ENCODE measurements at places on chromosomes 5 and 9.

DNA sequence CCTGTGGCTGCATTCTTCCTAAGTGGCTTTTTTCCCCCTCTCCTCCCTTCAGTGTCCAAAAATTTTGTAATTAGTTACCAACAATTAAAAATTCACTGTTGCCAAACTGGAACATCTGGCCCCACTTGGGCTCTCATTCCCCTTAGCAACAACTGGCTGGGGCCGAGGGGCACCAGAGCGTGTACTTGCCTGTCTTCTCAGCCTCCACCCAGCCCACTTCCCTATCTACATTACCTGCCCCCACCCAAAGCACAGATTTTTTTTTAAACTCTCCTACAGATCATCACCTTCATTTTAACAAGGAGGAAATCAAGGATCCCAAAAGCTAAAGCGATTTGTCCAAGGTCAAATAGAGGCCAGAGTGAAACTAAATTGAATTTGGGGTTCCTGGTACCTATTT is 278.8 kb downstream of the EBF1 start:
- DNase-seq, result no peak

GRCh38 chr5:141529002-141529401 is 40.1 kb downstream of the PCDHGC5 start:
- no peak for DNase-seq

DNA sequence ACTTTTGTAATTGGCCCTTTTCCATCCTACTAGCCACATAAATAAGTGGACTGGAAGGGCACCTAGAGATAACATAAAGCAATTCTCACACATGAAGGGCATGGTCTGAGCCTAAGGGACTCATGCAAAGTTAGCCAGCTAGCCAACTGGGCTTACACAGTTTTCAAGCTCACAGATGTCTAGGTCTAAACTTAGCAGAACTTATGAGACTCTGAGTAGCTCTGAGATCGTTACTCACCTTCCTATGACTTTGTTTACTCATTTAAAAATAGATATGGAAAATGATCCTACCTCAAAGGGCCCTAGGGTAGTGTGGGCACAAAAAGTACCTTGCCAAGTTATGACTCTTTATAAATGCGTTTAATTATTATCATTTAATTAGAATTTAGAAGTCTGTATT is 410.4 kb upstream of the MPDZ start:
- no peak for DNase-seq

DNA sequence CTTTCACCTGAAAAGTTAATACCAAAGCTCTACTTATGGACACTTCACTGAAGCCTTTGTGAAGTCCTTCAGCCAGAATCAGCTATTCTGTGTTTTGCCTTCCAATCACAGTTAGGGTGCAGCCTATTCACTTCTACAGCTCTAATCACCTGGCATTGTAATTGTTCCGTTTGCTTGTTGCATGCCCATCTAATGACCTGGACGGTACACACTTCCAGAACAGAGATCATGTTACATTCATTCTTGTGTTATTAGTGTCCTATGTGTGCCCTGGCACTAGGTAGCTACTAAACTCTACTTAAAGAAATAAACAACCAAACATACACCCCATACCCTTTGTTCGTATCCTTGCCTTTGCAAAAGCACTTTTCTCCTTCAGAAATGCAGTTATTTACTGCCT is 1162.9 kb upstream of the WWC1 start:
- DNase-seq, result no peak

GRCh38 chr5:136251502-136252169 is 58.7 kb upstream of the SMIM32 start:
- no peak for DNase-seq

DNA sequence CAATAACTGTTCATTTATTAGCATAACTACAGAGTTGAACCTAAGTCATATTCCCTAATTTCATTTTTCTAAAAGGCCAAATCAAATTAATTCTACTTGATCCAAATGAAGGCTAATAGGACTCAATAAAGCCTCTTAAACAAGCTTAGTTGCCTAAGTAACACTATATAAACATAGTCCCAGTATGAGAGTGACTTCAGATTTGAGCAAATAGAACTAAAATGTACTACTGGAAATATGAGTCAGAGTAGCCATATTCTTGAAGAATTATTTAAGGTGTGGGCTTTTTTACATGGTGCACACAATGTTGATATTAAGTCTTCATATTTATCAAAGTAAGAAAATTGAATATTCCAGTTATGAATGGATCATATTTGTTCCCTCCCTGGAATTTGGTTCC is 872.3 kb downstream of the MAT2B start:
- DNase-seq, result no peak

GRCh38 chr5:120419127-120419526 is 45.0 kb upstream of the PRR16 start:
- no peak for DNase-seq

DNA sequence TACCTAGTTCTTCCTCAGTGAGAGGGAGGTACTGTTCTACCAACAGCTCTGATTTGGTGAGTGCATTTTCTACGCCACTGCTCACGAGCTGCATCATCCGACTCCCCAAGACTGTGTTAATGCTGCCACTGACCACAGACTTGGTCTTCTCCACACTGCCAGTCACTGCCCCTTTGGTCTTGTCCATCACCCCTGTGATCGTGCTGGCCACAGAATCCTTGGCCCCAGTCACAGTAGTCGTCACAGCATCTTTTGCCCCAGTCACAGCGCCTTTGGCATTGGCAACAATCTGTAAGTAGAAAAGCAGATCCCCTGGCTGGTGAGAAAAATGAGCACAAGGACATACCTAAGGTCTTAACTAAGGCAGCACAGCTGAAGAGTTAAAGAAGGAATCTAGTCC is 6.4 kb downstream of the PLIN2 start:
- DNase-seq, result no peak

DNA sequence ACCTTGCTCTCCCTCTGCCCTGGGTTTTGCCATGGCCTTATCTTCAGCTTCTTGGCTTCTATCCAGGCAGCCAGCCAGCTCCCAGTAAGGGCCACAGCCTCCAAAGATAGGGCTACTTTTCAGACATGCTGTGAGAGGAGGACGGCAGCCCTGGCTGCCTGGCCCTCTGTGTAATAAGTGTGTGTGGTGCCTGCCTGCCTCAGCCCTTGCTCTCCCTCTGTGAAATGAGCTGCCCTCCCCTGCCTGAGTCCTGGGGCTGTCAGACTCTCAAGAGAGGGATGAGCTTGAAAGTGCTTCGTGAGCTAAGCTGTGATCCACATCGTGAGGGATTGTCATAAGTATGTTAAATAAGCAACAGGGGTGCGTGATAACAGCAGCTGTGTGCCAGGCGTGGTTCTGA is 8.1 kb downstream of the NDST1 start:
- no peak for DNase-seq

GRCh38 chr5:139453683-139454567 is 8.6 kb downstream of the ECSCR start:
- DNase-seq, result no peak

GRCh38 chr5:25754895-25755294 is 1110.1 kb upstream of the CDH10 start:
- no peak for DNase-seq

DNA sequence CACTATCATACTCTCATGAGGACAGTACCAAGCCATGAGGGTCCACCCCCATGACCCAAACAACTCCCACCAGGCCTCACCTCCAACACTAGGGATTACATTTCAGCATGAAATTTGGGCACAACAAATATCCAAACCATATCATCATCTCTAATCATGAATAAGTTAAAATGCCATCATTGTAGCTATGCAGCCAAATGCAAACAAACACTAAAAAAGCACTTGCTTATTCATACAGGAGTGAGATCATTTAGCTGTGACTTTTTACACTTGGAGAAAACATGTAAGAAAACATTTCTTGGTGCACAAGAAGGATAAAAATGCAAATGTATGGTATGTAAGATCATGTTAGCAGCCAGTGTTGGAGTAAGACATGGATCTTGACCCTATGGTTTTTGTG is 24.2 kb downstream of the BAAT start:
- DNase-seq, result no peak

- DNase-seq, result no peak
Observed at GRCh38 chr5:17256839-17257238, 39.4 kb downstream of the BASP1 start.

- DNase-seq, result no peak
Observed at GRCh38 chr9:131873891-131874440, 134.1 kb upstream of the RAPGEF1 start.

DNA sequence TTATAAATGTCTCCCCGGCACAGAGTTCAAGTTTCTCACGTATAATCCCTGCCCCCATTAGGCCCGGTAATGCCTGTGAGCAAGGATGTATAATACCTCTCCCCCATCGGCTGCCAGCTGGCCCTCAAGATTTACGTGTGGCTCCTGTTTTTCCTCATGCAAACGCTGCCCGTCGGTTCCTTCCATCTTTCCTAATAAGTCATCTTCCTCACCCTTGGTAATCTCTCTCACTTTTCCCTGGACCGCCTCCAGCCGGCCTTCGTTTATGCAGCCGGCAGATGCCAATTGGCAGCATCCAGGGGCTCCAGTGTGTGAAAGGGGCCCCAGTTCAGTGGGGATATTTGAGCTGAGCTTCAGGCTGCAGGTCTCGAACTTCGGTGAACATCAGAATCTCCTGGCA is 86.5 kb upstream of the NEURL1B start:
- DNase-seq, result no peak

- DNase-seq, result no peak
Observed at GRCh38 chr9:133604214-133604613, 5.0 kb downstream of the FAM163B start.

DNA sequence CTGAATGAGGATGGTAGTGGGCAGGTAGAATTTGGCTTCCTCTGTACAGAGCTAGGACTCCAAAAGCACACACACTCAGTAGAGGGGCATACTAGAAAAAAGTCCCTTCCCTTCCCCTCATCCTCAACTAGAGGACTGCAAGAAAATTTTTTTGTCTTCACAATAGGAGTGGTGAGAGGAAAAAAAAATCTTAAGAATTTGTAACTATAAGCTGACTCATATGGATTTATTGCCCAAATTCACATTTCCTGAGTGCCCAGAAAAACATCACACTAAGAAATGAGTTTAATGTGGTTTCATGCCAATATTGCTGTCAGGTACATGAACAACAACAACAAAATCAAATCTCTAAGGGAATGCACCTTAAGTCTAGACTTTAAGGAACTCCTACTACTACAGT is 43.7 kb downstream of the RANBP6 start:
- no peak for DNase-seq

DNA sequence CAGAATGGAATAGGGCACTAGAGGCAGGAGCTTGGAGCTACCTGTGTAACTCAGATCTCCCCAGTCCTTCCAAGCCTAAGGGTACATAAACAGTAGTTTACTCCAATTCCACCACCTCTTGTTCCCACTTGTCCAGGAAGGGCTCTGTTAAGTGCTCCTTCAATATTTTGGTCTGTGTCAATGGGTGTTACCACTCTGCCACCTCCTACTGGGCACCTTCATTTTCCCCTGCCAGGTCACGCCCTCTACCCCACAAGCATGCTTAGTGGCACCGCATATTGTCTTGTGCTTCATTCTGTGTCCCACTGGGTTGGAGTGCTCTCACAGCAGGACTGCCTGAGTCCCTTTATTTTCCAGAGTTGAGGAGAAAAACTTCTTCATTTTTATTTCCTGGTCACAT is 459.8 kb downstream of the ARHGEF28 start:
- DNase-seq, result no peak

DNA sequence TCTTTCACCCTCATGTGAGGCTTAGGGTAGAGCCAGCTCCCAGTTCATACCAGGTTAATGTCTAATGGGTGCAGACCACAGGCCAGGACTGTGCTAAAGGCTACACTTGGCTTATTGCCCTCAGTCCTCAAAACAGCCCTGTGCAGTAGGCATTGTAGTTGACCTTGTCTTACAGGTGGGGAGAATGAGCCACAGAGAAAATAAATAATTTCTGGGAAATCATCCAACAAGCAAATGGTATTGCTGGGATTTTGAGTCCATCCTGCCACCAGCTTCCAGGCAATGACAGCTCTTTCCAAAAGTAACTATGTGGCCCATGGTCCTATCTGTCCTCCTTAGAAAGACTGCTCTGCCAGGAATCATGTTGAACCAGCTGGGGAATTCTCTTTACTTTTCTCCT is 450.0 kb downstream of the GADD45G start:
- peak; percentile 79 for DNase-seq

GRCh38 chr9:75229605-75230332 is 141.5 kb downstream of the OSTF1 start:
- peak; percentile 53 for DNase-seq
